NCI-H1417 (cell line): ENCODE measurements at places on chromosomes 11 and 22.

GRCh38 chr11:88164320-88164719 is 10.9 kb downstream of the RAB38 start:
- no peak for DNase-seq

DNA sequence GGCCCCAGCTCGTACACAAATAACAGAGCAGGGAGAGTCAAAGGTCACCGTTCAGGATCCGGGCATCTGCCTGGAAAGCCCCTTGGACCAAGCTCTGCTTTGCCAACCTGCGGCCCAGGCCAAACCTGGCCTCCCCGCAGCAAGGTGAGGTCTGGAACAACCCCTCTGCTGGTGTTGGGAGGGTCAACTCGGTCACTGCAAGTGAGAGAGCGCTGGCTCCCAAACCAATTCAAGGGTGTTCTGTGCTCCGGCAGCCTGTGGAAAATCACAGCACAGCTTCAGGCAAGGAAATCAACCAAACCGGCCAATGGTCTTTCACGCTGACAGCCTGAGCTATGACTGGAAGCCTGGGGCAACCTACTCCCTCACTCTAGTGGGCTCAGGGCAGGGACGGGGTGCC is 63.4 kb downstream of the MYH9 start:
- no peak for DNase-seq

GRCh38 chr22:29037340-29037932 is 24.2 kb downstream of the C22orf31 start:
- peak; percentile 27 for DNase-seq

GRCh38 chr11:84218318-84218717 is 932.2 kb upstream of the CCDC90B start:
- DNase-seq, result no peak

DNA sequence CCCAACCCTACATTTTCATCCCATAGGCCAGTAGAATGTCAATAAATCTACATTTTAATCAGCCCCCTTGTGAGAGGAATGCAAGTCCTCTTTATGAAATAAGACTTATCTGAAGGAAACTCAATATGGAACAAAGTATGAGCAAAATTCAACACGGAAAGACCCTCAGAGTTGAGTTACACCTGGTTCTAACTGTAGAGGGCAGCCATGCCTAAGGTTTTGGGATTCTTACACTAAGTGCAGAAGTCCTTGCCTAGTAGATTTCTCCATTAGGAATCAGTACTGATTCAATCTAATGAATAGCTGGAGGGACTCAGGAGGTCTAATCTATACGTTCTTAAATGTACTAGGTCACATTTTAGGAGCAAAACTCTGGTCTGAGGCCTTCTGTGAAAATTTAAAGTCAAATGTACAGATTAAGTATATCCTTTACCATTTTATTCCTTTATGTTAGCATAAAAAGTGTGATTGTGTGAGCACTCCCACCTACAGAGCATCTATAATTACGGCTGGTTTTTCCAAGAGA is 904.5 kb downstream of the DLG2 start:
- DNase-seq, result peak; percentile 58

- no peak for DNase-seq
Observed at GRCh38 chr11:76574406-76574805, 96.1 kb downstream of the LRRC32 start.

DNA sequence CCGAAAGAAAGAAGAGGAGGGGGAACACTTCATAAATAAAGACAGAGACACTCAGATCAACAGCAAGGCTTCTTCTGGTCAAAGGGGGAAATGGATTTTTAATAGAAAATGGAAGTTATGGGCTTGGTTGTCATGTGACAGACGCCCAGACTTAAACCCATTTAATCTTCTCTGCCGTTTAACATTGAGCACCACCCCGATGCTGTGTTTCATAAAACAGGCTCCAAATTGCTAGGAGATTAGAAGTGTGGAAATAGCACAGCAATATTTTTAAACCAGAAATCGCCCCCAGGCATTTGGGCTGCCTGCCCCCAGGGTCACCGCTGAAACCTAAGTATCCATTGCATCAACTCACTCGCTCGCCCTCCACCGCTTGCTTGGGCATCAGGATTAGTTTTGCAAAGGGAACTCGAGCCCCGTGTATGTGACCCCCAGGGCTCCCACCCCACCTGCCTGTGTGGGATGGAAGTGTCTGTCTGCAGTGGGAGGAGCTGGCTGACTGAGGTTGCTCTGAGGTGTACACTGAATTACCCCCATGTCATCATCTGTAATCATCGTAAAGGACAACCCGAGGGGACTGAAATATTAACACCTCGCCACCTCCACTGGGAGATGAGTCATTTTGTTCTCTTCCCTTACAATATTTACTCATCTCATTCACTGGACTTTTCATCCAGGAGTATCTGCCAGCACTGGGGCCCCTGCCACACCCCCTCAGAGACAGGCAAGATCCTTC is 10.7 kb downstream of the DSCAML1 start:
- peak; percentile 79 for DNase-seq

GRCh38 chr11:36196411-36196998 is 92.7 kb downstream of the COMMD9 start:
- DNase-seq, result no peak

DNA sequence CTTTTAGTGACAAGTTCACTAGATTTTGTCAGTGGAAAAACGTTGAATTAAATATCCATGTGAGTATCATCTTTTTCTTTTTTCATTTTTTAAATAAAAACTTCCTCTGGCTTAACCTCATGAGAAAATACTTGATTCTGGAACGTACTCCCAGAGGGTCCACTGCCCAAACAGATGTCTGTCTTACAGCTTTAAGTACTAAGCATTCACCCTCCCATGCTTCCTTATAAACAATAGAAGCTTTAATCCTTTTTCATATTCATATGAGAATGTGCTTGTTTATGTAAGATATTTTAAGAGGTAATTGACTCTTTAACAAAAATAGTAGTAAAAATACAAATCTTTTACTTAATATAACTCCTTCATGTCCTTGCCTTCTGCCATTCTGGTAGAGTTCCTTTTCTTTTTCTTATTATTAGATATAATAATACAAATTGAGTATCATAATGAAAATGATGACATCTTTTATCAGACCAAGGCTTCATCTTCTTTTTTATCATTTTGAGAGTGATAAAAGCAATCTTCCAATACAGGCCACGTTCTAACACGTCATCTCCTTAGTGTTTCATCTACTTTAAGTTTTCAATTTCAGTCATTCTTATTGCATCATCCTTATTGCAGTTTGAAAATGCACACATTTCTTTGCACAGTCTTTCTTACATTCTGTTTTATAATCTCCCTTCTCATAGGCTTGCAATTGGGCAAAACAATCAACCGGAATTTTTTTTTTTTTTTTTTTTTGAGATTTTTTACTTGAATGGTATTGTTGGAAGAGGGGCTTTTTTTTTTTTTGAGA is 69.5 kb upstream of the MYO18B start:
- no peak for DNase-seq

DNA sequence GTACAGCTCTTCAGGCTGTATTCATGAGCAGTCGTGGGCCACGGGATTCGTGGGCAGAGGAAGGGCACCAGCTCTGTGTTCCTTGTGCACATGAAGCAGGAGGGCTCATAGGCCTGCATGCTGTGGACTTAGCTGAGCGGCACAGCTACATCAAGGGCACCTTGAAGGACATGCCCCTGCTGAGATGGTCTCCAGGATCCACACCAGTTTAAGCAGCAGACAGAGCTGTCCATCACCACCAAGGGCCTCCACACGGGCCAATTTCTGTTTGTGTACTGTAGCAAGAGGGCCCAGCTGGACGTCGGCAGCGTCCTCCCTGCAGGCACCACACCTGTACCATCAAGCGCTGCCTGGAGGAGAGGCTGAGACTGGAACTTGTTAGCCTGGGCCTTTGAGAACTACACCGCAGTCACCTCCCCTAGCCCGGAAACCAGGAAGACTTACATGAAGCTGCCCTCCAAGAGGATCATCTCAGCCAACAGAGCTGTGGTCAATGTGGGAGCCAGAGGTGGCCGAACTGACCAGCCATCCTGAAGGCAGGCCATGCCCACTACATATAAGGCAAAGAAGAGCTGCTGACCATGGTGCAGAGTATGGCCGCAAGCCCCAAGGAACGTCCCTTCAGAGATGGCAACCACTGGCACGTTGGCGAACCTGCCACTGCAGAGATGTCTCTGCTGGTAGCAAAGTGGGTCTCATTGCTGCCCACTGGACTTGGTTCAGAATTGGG is 32.7 kb upstream of the GNB1L start:
- peak; percentile 27 for DNase-seq

DNA sequence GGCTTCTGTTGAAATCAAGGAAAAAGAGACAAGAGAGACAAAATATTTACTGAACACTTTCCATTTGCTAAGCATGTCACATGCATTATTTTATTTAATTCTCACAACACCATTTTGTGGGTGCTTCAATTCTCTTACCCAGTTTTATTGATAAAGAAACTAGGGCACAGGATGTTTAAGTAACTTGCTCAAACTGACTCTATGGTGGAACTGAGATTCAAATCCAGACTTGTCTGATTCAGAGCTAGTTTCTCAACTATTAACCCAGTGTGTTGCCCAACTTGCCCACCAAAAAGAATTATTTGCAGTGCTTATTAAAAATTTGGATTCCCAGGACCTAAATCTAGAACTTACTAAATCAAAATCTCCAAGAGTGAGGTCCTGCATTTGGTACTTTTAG is 21.5 kb upstream of the MSANTD4 start:
- no peak for DNase-seq

DNA sequence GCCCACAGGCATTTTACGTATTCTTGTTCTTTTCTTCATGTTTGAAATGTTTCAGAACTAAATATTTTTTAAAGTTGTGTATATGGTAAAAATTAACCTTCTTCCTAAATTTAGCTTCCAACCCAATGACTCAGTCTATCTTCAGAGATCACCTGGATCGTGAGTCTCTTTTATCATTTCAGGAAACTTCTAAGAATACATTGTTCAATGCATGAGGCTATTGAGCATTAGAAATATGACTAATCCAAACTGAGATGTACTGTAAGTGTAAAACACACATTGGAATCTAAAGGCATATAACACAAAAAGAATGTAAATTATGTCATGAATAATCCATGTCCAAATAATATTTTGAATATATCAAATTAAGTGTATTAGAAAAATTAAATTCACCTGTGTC is 265.2 kb downstream of the LUZP2 start:
- no peak for DNase-seq

- no peak for DNase-seq
Observed at GRCh38 chr11:6708876-6709275, 25.7 kb upstream of the MRPL17 start.

GRCh38 chr11:107707807-107708206 is 4.0 kb downstream of the SLN start:
- DNase-seq, result no peak

DNA sequence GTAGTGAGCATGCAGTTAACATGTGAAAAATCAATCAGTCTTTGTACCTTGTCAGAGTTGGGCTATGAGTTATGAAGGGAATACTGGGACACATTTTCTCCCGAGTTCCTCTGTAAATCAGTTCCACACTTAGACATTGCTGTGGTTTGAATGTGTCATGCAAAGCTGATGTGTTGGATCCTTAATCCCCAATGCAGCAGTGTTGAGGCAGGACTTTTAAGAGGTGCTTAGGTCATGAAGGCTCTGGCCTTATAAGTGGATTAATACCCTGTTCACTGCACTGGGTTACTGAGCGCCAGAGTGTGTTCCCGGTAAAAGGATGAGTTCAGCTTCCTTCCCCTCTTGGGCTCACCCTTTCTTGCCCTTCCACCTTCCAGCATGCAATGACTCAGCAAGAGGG is 742.1 kb upstream of the TENM4 start:
- no peak for DNase-seq

DNA sequence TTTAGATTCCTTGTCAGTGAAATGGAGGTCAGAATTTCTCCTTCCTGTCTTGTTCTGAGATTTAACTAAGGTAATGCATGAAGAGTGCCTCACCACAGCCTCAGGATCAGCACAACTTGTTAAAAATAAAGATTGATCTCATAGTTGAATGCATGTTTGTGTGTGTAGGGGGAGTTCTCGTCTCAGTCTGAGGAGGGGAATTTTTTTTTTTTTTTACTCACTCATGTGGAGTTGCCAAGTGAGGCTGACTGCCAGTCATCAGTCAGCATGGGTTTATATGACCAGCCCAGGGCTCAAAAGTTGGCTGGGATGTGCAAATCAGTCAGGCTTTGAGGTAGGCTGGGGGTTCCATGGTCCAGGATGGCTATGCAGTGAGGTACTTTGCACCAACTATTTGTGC is 113.2 kb downstream of the FANCF start:
- no peak for DNase-seq

GRCh38 chr11:130647371-130647770 is 198.9 kb downstream of the ADAMTS15 start:
- DNase-seq, result no peak

DNA sequence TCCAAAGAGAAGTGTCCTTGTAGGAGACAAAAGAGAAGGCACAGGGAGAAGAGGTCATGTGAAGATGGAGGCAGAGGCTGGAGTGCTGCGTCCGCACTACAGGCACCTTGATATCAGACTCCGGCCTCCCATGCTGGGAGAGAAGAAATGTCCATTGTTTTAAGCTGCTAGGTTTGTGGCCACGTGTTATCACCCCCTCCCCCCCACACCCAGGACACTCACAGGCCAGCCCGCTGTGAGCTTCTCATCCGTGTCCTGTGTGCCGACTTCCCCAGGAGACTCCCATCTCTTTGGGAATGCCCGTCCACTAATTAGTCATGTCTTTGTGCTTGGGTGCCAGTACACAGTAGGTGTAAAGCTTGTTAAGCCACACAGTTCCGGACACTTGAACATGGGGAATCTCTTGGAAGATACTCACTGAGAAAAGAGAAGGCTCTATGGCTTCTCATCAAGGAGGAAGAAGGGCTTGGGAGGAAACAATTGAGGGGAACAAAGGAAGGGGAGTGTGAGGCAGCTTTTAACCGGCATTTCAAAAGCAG is 1234.7 kb downstream of the TBC1D22A start:
- DNase-seq, result no peak

GRCh38 chr22:41524809-41525449 is 19.3 kb downstream of the POLR3H start:
- no peak for DNase-seq

DNA sequence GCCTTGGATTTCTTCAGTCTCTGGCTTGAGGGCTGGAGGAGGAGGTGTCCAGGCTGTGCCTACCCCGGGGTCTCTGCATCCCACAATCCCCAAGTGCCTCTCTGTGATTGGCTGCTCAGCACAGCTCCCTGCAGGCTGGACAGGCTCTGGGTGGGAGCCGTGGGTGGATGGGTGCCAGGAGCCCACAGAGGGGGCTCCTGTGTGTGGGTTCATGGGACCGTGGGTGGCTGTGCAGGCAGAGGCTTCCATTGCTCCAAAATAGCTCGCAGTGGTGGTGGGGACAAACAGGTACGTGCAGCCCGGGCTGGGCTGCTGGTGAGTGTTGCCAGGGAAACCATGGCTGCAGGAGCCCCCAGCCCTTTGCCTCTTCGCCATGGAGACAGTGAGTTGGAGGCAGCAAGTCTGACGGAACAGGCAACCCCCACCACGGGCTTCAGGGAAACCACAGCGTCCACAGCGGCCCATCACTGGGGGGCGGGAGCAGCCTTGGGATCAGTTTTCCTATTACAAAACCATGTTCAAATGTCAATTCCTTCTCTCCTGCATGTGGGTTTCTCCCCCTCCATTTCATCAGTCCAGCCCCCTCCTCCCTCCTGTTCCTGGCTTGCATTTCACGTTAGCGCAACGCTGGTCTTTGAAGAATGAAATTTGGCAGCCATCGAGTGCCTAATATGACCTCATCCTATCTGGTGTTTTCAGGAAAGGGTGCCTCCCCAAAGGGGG is 155.2 kb downstream of the TRIM29 start:
- no peak for DNase-seq
